AG10803 (cell line): ENCODE measurements at places on chromosomes 3 and 15.

DNA sequence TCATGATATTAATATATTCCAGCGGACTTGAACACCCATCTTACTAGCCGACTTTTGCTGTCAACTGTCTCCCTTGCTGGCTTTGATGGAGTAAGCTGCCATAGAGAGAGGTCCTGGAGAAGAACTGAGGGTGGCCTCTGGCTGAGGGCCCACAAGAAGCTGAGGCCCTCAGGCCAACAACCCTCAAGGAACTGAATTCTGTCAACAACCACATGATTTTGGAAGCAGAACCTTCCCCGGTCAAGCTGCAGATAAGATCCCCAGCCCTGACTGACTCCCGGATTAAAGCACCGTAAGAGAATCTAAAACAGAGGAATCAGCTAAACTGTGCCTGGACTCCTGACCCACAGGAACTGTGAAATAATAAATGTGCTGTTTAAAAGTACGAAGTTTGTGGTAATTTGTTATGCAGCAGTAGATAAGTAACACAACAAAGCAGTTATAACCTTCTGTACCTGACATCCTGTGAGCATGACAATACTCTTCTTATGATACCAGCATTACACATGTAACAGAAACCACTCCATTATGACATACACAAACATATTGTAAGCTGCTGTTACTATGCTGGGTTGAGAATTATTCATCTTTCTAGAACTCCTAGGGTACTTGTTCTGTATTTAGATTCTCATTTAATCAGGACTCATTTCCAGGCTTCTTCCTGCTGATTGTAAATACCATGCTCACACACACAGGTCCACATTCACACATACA lies 66.2 kb downstream of the HES1 start:
- no peak for DNase-seq

DNA sequence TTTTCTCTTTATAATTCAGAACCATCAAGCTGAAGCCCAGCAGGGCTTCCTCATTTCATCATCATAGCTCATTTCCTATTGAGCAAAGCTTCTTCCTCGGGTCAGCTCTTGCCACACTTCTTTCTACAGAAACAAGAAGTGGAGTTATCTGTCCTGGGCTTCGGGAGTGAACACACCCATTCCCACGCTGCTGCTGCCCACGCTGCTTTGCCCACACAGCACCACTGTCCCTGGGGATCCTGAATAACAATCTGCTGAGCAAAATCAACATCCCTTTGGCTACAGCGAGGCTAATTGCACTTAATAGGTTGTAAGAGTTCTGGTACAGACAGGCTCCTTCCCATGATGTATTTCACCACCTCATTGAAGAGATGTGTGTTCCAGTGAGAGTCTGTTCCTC lies 23.7 kb downstream of the CEP19 start:
- peak; percentile 83 for DNase-seq

- DNase-seq, result no peak
These were observed 47.6 kb downstream of the IL16 start for GRCh38 chr15:81244306-81244705.

DNA sequence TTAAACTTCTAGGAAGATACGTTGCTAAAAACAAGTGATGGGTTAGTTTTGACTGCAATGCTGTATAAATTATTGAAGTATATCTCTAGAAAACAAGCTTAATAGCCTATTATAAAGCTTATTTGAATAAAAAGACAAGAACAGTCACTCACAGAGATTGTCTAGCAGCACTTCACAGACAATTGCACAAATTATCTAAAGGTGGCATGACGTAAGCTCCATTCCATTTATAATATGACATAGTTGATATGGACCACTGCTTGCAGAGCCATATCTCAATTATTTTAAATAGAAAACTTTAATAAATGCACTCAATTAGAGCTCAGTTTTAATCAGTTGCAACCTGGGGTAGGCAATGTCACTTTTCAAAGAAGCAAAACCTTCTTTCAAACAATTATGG lies 319.9 kb upstream of the GBE1 start:
- DNase-seq, result no peak

- DNase-seq, result no peak
These were observed 135.5 kb upstream of the COL8A1 start for GRCh38 chr3:99502871-99503270.

- DNase-seq, result peak; percentile 83
These were observed 60.8 kb upstream of the ARHGEF26 start for GRCh38 chr3:154060238-154061000.

DNA sequence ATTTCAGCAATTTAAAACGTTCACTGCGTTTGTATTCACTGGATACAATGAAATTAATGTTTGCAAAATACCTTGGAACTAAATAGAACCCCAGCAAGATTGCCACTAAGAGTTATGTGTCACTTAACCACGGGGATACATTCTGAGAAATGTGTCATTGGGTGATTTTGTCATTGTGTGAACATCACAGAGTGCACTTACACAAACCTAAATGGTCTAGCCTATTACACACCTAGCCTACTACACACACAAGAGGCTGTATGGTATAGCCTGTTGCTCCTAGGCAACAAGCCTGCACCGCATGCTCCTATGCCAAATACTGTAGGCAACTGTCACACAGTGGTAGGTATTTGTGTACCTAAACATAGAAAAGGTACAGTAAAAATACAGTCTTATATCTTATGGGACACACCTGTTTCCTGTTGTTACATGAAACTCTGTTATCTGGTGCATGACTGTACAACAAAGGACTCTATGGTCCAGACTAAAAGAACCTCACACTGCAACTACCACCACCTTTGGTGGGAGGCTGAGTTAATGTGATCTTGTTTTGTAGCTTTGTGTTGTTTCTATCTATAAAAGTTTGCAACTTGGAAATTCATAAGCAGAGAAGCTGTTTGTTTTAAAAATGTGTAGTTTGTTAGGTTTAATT lies 92.2 kb upstream of the NTRK3 start:
- DNase-seq, result no peak

- no peak for DNase-seq
These were observed 801 bp upstream of the NGRN start for GRCh38 chr15:90264671-90265070.

DNA sequence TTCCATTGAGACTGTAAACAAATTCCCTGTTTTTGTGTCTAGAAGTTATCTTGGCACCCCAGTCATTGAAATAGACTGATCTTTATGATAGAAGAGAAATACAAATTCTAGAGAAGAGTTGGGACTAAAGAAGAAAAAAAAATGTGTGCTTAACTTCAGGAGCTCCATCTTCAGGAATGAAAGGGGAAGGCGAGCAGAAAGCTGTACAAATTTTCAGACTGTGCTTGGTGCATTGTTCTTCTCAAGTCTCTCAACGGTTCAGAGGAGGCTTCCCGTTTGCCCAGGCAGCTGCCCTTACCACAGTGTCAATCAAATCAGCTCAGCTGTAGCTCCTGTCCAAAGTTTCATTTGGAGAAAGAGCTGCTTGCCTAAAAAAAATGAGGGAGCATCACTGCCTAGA lies 41.7 kb downstream of the OXSM start:
- DNase-seq, result peak; percentile 20

DNA sequence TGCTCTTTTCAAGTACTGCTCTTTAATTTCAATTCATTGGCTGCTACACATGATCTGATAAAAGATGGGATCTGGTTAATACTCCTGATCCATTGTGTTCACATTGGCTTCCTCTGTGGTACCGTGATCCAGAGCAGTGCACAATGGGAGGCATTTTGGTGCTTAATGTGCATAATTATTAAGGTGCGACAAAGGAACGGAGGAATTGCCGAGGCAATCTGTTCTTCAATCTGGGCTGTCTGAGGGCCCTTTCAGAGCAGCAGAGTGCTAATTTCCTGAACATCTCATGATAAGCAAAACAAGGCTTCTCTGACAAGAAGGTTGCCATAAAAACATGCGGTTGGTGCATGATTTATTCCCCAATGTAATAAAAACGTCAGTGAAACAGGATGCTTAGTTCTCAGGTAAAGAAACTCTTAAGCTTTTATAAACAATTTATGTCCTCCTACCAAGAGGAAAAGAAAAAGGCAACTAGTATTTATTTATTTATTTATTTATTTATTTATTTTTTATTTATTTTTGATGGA lies 64.0 kb upstream of the EPHA3 start:
- no peak for DNase-seq

DNA sequence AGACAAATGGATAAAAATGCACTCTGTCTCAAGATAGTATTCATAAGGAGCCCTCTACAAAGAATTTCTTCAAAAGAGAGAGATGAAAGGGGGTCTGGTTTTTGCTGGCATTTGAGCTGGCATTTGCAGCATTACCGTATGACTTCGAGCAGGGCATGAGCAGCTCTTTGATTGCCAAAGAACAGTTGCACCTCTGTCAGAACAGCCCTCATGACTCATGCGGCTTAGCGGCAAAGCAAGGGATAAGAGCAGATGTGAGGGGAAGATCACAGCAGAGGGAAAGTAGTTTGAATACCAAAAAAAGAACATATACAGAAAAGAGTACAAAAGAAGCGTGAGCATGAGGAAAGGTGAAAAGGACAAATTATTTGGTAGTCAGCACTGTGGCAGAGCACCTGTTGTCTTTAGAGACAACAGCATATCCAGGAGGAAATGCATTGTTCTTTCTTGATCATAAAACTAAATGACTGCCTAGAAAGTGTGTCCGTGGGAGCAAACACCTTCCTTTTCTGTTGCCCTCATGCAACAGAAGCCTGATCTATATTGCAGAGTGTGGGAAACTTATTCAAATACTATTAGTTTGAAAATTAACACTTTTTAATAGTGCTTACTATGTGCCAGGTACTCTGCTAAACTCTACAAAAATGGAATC lies 80.5 kb upstream of the SLC24A5 start:
- DNase-seq, result peak; percentile 10

DNA sequence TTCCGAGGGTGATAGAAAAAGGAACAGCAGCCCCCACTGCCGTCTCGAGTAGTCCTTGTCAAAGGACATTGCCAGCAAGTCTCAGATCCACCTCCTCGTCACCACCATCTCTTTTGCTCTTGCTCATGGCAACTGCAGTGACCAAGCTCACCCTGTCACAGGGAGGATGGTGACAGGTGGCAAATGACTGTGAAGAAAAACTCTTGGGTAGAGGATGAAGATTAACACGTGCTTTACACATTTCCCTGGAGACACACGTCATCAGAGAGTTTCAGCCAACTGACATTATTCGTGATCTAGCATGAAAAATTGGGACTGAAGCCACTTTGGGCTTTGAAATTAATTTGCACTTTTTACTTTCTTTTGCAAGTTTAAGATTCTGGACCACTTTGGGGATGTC lies 174.3 kb downstream of the EBLN2 start:
- DNase-seq, result no peak

DNA sequence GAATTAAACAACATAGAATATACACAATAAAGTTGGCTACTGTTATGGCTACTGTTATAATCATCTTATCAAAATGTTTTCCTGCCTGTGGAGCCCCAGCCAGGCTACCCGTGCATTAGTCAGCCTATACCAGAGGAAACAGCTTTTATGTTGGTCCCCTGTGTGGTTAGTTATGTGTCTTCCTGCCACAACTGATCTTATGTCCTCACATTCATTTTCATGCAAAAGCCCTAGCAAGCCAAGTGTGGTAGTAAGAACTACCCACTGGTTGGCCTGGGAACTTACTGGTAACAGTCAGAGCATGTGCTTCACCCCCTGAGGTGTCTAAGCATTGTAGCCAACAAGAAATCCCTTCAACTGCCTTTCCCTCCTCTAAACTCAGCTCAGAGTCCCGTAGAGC lies 21.8 kb downstream of the MGLL start:
- peak; percentile 33 for DNase-seq

- no peak for DNase-seq
These were observed 173.9 kb downstream of the PYDC2 start for GRCh38 chr3:191634902-191635301.

DNA sequence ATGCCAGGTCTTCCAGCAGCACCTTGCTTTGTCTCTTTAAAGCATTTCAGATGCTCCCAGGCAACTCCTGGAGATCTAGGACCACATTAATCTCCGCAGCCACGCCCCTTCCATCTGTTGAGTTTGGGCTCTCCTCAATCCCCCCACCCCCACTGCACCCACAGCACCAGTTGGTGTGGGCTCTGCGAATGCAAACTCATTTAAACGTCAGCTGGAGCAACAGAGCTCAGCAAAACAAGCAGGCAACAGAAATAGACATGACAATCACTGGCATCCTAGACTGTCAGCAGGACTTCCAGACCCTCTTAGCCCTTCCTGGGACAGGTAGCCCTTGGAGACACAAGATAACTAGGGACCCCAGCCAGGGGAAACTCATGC lies 106.9 kb downstream of the LSM3 start:
- DNase-seq, result no peak
